A549 treated with RU486 at 1 μM for 4 hours (cell line): ENCODE measurements at places on chromosomes 5 and 9. TPM values are rescaled to one million over a fixed set of nuclear protein-coding genes. Genes with fewer than 3 reads are reported as not detected.

The ARL14EPL gene
- 0.16 to 0.32 TPM (median 0.24 TPM) in 4 of 5 replicates, not detected in the other for total RNA-seq

The PRUNE2 gene
- 0.09 to 0.14 TPM (median 0.14 TPM) in 3 of 5 replicates, not detected in the others for total RNA-seq

The OR4F3 gene
- not detected in 5 replicates for total RNA-seq

The EPB41L4B gene
- total RNA-seq, result 7.4 to 11.4 TPM (median 10.8 TPM) in 5 replicates

The PCA3 gene
- not detected in 5 replicates for total RNA-seq

The SAPCD2 gene
- 14.0 to 28.0 TPM (median 25.8 TPM) in 5 replicates for total RNA-seq

The SHOC1 gene
- not detected in 5 replicates for total RNA-seq

The JAKMIP2 gene
- not detected in 5 replicates for total RNA-seq

The ACOT12 gene
- 0.17 TPM in 1 of 5 replicates, not detected in the others for total RNA-seq

The TLX3 gene
- total RNA-seq, result not detected in 5 replicates

The SIGMAR1 gene
- 163 to 210 TPM (median 202 TPM) in 5 replicates for total RNA-seq

The SUSD3 gene
- total RNA-seq, result 0.32 to 0.71 TPM (median 0.53 TPM) in 5 replicates

The GABRA6 gene
- not detected in 5 replicates for total RNA-seq

The TUSC1 gene
- total RNA-seq, result 4.7 to 8.9 TPM (median 8.7 TPM) in 5 replicates

The GABRA1 gene
- not detected in 5 replicates for total RNA-seq

The ADAMTS16 gene
- 1.1 to 1.5 TPM (median 1.5 TPM) in 5 replicates for total RNA-seq

The ROR2 gene
- 0.67 to 2.2 TPM (median 1.5 TPM) in 5 replicates for total RNA-seq

The MYOT gene
- total RNA-seq, result not detected in 5 replicates

The BARHL1 gene
- total RNA-seq, result not detected in 5 replicates

The DNM1 gene
- total RNA-seq, result 74.6 to 95.2 TPM (median 86.0 TPM) in 5 replicates

The SPZ1 gene
- not detected in 5 replicates for total RNA-seq

The OR1J2 gene
- total RNA-seq, result not detected in 5 replicates

The LCN9 gene
- total RNA-seq, result not detected in 5 replicates

The ZNF354B gene
- total RNA-seq, result 2.8 to 6.2 TPM (median 4.8 TPM) in 5 replicates

The PLCXD3 gene
- 0.16 to 0.35 TPM (median 0.27 TPM) in 5 replicates for total RNA-seq

The LTC4S gene
- total RNA-seq, result 0.30 to 0.63 TPM (median 0.38 TPM) in 3 of 5 replicates, not detected in the others

The PCDHGA9 gene
- total RNA-seq, result 0.03 to 0.05 TPM (median 0.04 TPM) in 3 of 5 replicates, not detected in the others

The TLR4 gene
- total RNA-seq, result 0.12 to 0.31 TPM (median 0.13 TPM) in 5 replicates

The C9 gene
- total RNA-seq, result not detected in 5 replicates
